ENCODE measurements at places on chromosomes 4 and X.

GRCh38 chr4:5747738-5748375 lies 36.9 kb downstream of the EVC start:
- DNase-seq = no peak

- DNase-seq = no peak
Measured at GRCh38 chr4:1739358-1739757, 18.0 kb downstream of the TACC3 start.

- no peak for DNase-seq
Measured at GRCh38 chr4:38411092-38411491, 252.9 kb upstream of the KLF3 start.

DNA sequence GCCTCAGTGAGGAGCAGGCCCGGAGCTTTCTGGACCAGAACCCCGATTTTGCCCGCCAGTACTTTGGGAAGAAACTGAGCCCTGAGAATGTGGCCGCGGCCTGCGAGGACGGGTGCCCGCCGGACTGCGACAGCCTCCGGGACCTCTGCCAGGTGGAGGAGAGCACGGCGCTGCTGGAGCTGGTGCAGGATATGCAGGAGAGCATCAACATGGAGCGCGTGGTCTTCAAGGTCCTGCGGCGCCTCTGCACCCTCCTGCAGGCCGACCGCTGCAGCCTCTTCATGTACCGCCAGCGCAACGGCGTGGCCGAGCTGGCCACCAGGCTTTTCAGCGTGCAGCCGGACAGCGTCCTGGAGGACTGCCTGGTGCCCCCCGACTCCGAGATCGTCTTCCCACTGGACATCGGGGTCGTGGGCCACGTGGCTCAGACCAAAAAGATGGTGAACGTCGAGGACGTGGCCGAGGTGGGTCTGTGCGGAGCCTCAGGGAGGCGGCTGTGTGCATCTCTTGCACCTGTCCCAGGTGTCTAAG lies 323 bp downstream of the PDE6B start:
- no peak for DNase-seq

GRCh38 chr4:146643812-146644401 lies 5.2 kb downstream of the POU4F2 start:
- no peak for DNase-seq

DNA sequence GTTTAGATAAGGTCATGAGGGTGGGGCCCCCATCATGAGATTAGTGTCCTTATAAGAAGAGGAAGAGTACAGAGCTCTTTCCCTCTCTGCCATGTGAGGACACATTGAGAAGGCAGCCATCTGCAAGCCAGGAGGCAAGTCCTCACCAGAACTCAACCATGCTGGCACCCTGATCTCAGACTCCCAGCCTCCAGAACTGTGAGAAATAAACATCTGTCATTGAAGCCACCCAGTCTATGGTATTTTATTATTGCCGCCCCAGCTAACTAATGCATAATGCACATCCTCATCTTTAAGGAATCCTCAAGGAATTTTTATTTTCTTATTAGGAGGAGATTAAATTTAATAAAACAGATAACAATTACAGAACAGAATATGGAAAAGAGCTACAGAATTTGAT lies 16.7 kb upstream of the EXOSC9 start:
- DNase-seq = no peak

GRCh38 chrX:65706041-65706828 lies 38.8 kb downstream of the MSN start:
- DNase-seq = no peak

- no peak for DNase-seq
Measured at GRCh38 chrX:136310411-136310810, 9.6 kb downstream of the ADGRG4 start.

DNA sequence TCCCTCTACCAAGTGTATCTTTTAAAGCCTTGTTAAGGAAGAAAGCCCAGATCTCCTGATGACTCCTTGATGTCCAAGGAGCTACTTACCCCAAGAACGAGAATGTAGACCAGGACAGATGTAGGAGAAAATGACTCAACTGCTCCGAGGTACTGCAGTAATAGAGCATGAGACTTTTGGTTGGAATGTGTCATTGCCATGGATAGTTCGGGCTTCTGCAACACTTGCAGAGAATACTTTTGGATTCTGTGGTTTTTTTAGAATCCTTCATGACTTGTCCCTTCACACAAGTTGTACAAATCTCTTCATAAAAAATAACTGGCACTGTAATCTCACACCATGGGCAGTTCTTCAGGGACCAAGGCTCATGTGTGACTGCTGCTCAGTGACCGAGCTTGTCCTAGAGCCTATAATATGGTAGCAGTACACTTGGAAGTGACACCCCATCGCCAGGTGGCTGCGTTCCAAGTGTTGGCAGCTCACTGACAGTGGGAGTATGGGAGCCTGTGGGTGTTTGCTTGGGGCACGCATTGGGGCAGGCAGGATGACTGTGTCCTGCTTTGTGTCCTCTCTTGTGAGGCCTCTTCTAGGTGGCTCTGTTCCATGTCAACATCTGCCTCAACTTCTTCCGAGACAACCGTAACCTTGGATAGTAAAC lies 87.9 kb upstream of the WDR1 start:
- DNase-seq = no peak

- DNase-seq = no peak
Measured at GRCh38 chrX:40245488-40246071, 147.8 kb upstream of the BCOR start.

DNA sequence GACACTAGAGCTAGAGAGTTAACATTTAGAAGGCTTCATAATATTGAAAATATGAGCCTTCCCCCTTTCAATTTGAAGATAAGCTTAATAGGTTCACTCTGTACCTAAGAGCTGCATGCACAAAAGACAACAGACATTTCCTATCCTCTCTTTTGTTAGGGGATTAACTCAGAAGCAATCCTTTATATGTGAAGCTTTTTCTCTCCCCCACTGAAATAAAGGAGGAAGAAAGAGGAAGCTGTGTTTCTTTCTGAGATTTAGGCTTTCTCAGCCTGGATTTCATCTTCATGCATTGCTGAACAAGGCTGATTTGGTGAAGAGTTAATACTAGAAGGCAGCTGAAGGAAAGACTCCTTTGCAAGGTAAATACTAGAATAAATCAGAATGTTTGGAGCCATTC lies 21.0 kb upstream of the CABS1 start:
- DNase-seq = no peak

- no peak for DNase-seq
Measured at GRCh38 chrX:3811331-3812311, 98.2 kb upstream of the PRKX start.

GRCh38 chr4:11514779-11515419 lies 86.2 kb upstream of the HS3ST1 start:
- DNase-seq = no peak

DNA sequence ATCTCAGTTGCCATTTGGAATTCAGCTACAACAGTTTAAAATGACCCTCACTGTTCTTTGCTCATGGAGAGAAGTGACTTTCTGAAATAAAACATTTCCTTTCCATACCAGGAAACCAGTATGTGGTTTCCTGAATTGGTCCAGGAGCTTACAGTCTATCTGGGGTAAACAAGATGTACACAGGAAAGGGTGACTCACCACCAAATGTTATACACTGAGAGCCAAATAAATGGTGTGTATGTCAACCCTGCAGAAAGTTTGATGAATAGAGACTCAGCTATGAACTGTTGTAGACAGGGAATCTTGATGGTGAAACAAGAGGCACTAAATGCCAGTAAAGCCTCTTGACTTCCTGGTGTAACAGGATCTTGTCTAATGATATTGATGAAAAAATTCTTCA lies 100.4 kb downstream of the HS6ST2 start:
- DNase-seq = no peak

DNA sequence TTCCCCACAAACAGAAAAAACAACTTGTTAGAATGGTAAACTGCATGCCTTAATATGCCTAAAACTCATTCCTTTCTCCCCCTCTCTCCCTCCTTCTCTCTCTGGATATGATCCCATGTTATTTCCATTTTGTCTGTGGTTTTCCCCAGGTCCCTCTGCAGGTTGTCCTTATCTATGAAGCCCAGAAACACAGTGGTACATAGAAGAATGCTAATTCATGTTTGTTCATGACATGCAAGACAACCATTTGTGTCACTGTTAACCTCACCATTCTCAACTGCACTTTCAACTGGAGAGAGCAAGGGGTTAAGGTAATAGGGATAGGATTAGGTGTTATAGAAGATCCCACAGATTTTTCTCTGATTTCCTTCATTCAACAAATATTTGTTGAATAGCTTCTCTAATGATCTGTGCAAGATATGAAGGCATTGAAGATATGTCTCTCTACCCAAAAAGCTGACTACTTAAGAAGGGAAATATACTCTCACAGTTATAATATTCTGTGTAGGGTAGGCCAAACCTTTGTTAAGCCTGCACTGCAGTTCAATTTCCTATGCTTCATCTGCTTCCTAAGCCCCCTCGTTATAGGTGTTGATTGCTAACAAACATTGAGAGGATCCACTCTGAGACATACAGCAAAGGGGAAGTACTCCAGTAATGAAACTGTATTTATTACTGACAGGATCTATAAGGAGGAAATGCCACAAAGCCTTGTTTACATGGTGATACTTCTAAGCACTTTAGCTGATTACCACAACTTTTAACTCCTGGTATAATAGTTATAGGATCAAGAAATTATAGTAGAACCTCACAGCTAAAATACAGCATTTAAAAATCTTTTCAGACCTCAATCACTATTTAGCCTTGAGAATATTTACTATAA lies 96.1 kb downstream of the FRYL start:
- no peak for DNase-seq

DNA sequence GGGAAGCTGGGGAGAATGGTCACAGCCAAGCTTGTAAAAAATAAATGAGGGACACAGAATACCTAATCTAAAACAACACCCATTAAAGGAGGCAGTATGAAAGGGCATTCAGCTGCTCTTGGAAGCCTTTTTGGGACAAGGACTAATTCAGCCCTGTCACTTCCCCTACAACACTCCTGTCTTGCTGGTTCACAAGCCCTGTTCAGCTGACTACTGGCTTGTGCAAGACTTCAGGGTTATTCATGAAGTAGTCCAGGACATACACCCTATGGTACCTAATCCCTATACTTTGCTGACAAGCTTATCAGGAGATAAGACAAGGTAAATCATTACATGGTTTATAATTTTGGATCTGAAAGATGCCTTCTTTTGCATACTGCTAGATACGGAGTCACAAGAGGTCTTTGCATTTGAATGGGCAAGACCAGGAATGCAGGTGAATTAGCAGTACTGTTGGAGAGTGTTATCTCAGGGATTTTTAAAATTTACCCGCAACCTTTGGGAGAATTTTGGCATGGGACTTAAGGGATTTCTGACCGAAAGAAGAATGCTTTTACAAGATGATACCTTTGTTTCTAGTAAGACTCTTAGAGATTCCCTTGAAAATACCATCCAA lies 103.2 kb upstream of the LANCL3 start:
- no peak for DNase-seq

GRCh38 chr4:138907174-138907573 lies 108.4 kb upstream of the NOCT start:
- no peak for DNase-seq

DNA sequence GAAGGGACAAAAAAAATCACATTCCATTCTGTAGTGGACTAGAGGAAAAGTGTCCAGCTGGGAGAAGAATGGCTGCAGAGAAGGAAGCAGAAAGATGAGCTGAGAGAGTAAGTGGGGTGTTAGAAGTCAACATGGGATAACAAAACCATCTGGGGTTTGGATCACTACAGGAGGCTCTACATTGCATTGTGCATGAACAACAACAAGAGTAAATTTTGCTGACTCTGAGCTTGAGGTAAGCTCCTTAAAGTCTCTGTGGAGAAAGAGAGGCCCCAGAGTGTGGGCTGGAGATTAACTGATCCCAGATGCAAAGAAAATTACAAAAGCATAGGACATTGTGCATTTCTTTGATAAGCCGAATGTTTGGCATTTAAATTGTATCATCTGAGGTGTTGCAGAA lies 128.9 kb downstream of the UGT8 start:
- DNase-seq = no peak

GRCh38 chr4:115152081-115152480 lies 38.7 kb upstream of the NDST4 start:
- no peak for DNase-seq

GRCh38 chrX:109270580-109271484 lies 211.1 kb downstream of the GUCY2F start:
- DNase-seq = no peak

DNA sequence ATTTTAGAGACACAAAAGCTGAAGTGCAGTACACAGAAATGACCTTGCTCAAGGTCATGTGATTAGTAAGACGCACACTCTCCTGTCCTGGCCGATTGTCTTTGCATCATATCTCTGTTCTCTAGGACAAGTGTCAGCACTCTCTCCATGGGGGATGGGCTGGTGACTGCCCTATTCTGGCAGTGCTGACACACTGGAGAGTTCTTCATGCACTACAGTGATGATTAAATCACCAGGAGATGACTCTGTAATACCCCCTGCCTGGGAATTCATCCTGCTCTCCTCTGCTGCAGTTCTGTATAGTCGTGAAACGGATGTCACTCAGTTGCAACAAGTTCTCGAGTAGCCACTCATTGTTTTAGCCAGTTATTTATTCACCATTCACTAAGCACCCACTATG lies 5.3 kb upstream of the SHISA3 start:
- no peak for DNase-seq

DNA sequence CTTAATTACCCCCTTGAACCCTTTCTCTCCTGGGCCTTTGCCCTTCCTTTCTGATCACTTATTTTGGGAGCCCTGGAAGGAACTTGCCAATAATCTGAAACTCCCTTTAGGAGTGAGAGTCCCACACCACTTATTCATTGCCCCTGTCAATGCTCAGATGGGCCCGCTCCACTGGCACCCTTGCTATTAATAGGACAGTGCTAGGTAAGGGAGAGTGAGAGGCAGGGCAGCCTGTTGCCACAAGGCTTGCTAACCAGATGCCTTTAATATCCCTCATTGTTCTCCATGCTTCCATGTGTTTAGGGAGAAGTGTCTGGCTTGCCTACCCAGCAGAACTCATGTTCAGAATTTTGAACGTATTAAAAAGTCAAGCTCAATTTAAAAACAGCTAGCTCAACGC lies 1.7 kb upstream of the NHS start:
- DNase-seq = no peak

- DNase-seq = no peak
Measured at GRCh38 chr4:61938250-61938846, 738.2 kb downstream of the ADGRL3 start.

DNA sequence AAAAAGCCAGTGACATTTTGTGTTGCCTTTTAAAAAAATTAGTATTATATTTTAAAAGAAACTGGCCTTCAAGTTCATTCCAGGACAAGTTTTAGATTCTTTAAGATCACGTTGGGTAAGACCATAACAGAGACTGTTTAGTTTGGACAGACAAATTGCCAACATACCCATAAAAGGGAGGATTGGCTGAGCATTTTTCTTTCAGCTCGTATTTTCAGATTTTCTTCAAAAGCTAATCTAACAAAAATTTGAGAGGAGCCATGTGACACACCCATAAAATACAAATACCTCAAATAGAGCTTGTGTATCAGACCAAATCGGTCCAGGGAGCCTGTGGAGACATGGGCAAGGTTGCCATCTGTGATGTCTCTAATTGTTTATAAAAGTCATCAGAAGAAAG lies 74.6 kb upstream of the C1QTNF7 start:
- no peak for DNase-seq

DNA sequence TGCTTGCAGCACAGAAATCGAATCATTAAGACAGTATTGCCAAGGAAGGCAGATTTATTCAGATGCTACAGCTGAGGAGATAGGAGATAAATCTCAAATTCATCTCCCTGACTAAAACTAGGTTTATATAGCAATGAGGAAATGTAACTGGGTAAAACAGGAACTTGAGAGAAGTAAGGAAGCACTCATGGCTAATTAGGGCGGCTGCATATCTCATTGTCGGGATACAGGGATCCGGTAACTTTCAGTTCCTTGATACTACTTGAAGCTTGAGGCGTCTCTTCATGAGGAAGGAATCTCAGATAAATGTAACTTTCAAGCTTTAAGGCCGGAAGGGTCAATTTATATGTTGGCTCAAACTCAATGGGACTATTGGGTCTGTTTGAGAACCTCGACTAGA lies 129.2 kb upstream of the WDR1 start:
- no peak for DNase-seq

Measured in stimulated activated CD8-positive, alpha-beta memory T cell treated with anti-CD3 and anti-CD28 coated beads, Interleukin-4, amount 100 ng/mL, for 4 hours (primary cell).